Urothelium cell line (cell line): ENCODE measurements at places on chromosomes 6 and 20.

GRCh38 chr6:30830438-30830837, 53.9 kb upstream of the DDR1 start:
- no peak for DNase-seq

DNA sequence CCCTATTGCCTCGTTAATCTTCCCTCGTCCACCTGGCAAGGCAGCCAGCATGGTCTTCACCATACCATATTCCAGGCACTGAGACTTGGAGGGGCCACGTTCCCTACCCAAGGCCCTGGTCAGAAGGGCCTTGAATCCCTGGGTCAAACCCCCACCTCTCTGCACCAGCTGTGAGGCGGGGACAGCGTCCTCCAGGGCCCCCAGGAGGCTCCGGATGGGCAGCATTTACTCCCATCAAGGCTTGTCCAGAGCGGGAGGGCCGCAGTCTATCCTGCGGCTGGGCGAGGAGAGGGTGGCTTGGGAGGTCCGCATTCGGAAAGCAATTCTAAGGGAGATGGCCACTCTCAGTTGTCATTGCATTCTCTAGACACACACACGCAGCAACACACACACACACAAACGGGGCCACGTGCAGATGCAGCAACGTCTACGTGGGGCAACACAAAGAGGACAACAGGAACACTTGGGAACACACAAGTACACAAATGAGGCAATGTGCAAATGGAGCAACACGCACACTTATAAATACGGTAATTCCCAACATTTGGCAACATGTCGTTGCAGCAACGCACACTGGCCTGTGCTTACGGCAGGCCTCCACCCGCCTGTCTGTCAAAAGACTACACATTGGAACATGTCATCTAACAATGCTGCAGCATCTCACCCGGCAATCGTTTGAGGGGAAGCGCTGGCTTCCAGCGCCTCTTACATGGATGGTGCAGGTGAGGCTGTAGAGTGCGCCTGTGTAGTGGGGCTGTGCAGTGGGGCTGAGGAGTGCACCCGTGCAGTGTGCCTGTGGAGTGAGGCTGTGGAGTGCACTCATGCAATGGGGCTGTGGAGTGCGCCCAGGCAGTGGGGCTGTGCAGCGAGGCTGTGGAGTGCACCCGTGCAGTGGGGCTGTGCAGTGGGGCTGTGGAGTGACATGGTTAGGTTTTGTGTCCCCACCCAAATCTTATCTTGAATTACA, 12.9 kb upstream of the NTSR1 start:
- no peak for DNase-seq

GRCh38 chr6:128242765-128243403, 277.5 kb downstream of the PTPRK start:
- DNase-seq, result no peak

DNA sequence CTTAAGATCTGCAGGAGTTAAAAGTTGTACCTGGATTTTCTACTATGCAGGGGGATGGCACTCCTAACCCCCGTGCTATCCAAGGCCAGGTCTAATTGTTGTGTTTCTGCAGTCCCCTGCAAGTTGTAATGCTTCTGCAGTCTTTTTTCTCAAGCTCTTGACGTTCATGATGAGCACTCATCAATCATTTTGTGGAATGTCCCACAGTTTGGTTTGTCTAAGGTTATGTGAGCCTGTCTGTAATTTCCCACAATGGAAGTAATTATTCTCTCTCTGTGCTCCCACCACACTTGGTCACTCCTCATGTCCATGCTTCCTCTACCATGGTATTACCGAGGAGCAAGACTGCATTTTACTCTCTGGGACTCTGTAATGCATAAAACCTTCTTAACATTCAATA, 107.6 kb upstream of the SSTR4 start:
- DNase-seq, result no peak

- DNase-seq, result no peak
These were observed 170.9 kb downstream of the DTNBP1 start for GRCh38 chr6:15491986-15492269.

GRCh38 chr6:124670801-124671200, 291.4 kb upstream of the RNF217 start:
- DNase-seq, result no peak

DNA sequence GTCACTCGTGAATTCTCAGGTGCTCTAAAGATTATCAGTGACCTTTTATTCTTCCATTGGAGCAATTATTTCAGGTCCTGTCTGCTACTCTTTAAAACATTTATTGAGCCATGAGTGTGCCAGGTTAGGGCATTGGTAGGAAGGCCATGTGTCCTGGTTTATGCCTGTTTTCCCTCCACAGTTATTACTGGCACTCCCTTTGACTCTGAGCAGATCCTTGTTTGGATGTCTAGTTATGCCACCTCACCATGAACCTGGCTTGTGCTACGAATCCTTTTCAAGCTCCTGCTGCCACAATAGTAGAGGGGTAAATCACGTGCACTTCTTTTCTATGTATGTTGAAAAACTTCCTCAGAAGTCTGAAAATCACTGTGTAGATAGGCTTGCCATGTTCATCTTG, 27.4 kb downstream of the CRYBG1 start:
- no peak for DNase-seq

DNA sequence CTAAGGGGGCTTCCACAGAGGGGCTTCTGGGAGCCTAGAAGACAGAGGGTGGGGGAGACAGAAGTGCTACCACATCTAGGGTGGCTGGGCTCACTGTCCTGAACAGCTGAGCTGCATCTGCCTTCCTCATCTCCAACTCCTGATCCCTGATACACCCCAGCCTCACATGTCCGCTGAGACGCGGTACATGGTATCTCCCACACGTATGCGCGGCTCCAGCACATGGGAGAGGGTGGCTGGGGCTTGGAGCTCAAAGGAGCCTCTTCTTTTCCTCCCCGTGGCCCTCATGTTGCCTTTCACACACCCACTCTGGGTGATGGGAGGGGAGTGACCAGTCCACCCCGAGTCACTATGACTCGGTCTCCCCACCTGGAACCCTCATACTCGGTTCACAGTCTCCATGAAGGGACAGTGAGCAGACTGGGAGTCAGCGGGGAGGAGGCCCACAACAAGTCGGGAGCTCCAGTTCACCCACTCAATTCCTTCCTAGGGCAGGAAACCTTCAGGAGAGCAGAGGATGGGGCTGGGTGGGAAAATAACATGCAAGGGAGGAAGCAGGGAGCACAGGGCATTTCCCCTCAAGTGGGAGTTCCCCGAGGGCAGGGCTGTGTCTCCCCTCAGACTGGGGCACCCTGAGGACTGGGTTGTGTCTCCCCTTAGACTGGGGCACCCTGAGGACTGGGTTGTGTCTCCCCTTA, 61.7 kb downstream of the MRPL14 start:
- DNase-seq, result no peak

DNA sequence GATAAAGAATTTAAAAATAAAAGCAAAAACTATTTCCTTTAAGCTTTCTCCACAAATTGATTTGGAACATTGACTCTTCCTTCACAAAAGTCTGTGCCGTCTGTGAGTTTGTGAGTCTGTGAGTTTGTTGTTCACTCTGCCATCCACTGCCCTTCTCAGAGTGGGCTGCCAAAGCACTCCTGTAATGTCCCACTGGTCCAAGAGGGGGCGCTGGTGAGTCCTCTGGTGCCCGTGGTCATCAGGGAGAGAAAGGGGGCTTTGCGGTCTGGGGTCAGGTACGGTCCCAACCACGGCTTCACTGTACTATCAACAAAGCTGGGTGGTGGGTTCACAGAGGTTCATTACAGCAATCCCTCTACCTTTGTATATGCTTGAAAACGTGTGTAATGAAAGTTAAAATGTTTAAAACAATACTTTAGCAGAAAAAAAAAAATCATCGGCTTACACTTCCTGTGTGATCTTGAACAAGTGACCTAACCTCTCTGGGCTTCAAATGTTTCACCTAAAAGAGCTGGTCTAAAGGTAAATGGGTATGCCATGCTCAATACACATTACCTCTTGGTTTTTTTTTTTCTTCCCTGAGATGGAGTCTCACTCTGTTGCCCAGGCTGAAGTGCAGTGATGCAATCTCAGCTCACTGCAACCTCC, 5.6 kb upstream of the ANKRD60 start:
- peak; percentile 84 for DNase-seq
